Daoy (cell line): ENCODE measurements at places on chromosomes 12 and 14. TPM values are rescaled to one million over a fixed set of nuclear protein-coding genes. Genes with fewer than 3 reads are reported as not detected.

DNA sequence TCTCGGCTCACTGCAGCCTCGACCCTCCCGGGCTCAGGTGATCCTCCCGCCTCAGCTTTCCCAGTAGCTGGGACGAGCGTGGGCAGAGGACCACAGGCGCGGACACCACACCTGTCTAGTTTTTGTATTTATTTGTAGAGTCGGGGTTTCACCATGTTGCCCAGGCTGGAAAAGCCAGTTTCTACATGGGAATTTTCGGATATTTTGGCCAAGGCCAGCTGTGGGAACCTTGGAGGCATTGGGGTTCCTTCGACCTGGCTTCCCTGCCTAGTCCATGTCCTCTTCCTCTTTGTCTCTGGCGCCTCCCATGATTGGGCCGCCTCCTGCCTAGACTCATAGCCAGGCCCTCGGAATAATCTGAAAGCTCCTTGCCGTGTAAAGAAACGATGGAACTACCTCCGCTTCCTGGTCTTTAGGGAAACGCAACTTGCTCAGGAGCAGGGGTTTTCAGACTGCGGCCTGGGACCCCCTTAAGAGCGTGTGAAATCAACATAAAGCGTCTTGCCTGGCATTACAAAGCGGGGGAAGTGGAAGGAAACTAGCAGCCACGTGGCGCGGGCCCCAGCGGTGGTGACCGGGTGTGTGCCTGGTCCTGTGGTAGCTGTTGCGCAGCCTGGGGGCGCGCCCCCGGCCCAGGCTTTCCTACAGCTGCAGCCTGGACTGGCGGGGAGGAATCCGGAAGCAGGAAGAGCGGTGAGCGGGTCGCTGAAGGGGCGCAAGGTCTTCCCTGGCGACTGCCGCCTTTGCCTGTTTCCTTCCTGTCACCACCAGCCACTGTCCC, 1.4 kb upstream of the HSP90AA1 start:
- DNase-seq = no peak

GZMB gene
- not detected in 2 replicates for total RNA-seq

DNA sequence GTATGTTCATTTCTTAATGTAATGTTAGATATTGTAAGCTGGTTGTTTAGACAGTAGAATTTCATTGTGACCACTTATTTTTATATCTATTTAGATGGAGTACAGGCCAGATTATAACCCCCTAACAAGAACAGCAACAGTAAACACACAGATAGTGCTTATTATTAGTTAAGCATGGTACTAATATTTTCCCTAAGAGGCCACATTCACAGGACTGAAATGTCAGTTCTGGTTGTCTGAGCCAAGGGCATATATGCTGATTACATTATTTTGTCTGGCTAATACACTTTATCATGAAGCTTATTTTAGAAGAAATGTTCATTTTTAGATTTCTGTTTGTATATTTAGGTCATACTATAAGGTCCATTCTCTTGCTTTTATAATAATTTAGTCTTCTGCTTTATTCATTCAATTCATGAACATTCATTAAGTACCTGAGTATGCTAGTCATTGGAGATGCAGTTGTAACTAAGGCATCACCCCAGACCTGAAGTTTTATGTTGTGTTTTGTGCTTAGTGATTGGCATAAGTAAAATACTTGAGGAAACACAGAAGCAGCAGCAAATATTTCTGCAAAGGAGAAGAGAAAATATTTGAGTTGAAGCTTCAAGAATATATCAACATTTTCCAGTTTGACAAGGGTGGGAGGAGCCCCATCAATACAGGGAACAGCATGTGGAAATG, 413.7 kb downstream of the RAD51B start:
- DNase-seq = no peak

DNA sequence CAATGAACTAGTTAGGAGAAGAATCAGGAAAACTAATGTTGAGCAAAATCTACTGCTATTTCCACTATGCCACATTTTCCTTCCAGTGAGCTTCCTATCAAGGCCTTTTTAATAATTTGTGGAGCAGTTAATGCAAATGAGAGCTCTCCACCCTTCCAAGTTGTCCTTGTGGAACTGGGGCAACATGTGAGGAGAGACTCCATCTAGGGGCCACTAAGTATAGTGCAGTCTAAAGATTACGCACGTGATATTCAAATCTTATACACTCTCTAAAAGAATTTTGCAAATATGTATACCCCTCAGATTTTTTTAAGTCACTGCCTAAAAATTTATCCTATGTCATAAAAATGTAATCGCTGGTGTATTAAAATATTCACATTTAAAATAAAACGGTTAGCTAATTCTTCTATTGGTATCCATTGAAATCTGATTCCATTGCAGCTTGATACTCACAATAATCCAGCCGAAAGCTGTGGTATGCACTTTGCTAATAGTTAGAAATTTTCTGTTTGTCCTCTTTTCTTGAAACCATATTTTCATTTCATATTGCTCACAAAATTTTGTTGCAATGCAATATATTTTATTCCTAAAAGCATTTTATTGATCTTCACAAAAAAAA, 100.1 kb downstream of the PAH start:
- peak; percentile 15 for DNase-seq

DNA sequence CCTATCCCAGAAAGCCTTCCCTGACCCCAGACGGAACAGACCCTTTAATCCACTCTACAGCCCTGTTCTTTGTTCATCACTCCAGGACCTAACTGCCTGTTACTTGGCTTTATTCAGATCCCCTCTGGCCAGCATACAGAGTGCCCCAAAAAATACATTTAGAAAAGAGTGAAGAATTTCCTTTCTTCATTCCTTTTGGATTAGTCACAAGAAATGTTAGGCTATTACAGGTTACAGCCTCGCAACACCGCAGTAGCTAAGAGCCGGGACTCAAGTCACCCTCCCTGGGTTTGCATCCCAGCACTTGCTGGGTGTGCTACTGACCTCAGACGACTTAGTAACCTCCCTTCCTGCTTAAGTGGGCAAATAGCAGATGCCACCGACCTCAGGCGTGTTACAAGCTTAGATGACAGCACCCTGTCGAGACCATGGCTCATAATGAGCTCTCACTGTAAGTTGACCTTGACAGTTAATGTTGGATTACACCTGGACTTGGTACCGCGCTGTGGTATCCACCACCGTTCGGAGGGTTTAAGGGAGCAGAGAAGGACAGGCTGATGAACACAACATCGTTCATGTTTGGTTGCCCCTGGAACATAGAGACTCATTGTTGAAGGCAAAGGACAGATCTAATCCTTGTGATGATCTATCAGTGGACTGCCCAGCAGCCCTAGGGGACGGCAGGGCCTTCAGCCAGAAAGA, 12.9 kb downstream of the GLRX5 start:
- peak; percentile 57 for DNase-seq

TEX52 gene
- not detected in 2 replicates for total RNA-seq

DNA sequence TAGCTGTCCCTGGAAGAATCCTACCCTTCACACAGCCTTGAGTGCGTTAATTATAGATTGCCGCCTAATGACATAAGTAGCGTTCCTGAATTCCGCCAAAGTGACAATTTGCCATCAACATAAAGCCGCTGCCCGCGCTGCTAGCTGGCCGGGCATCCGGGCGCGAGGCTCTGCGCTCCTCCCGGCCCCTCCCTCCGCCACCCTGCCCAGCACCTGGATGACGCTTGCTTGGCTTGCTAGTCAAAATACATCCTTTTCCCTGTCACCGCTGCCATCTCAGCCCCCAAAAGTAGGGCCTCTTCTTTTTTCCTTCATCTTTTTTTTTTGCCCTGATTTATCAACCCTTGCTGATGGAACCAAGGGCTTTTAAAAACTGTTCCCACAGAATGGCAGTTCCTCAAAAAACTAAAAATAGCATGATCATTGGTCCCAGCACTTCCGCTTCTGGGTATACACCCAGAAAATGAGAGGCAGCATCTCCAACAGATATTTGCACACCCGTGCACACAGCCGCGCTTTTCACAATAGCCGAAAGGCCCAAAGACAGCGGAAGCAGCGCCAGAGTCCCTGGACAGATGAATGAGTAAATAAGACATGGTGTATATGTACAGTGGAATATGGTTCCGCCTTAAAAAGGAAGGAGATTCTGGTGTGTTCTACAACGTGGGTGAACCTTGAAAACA, 235.2 kb downstream of the BCL11B start:
- no peak for DNase-seq
